ENCODE measurements at places on chromosomes 5 and 9.

GRCh38 chr9:68560071-68560844, 19.6 kb upstream of the TMEM252 start:
- no peak for DNase-seq

GRCh38 chr5:140401362-140402257, at the start of gene ANKHD1:
Gene ANKHD1 (plus strand): TSS chr5:140401833. CDS start chr5:140401968, 135 bp downstream.
- peak; percentile 98 for DNase-seq

GRCh38 chr5:57410374-57411320, 72.0 kb downstream of the ACTBL2 start:
- DNase-seq: peak; percentile 44

GRCh38 chr5:143425835-143426234, 22.3 kb upstream of the NR3C1 start:
- no peak for DNase-seq

GRCh38 chr5:90650767-90651166, 92.2 kb downstream of the ADGRV1 start:
- DNase-seq: no peak

GRCh38 chr5:172834415-172835289, 601 bp downstream of the ERGIC1 start:
- peak; percentile 89 for DNase-seq

- peak; percentile 17 for DNase-seq
These were observed 400.0 kb downstream of the KIAA0825 start for GRCh38 chr5:94218374-94218773.

DNA sequence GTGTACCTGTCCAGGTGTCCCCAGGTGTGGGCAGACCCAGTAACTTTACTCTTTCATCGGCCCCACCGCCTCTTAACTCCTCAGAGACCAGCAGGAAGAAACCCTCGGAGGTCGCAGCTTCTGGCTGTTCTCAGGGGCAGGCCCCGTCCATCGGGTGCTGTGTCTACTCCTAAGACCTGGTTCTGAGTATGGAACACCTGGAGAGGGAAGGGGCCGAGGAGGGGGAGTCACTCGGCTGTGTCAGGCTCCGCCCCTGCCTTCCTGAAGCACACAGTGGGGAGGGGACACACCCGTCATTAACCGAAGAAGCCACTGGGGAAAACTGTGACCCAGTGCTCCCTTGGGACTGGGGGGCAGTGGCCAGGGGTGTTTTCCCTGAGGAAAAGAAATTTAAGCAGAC, 22.3 kb downstream of the NTNG2 start:
- DNase-seq: no peak

- no peak for DNase-seq
These were observed 229.5 kb upstream of the NMUR2 start for GRCh38 chr5:152634586-152634985.

DNA sequence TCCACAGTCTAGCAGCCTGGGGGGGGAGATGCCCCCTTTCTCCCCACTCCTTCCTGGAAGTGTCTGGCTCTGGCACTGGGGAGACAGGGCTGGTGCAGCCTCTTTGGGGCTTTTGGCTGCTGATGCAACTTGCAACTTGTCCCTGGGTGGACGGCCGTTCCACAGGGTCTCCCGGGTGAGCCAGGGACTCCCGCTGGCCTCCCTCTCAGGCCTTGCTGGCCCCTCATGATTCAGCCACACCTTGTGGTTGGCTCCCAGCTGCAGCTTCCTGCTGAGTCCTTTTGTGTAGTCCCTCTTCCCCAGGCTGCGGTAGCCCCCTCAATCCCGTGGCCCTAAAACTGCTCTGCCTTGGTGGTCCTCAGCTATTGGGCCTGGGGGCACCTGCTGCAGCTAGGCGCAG, 283.5 kb downstream of the PBX3 start:
- no peak for DNase-seq

- no peak for DNase-seq
These were observed 22.0 kb downstream of the GNG10 start for GRCh38 chr9:111683392-111683791.

DNA sequence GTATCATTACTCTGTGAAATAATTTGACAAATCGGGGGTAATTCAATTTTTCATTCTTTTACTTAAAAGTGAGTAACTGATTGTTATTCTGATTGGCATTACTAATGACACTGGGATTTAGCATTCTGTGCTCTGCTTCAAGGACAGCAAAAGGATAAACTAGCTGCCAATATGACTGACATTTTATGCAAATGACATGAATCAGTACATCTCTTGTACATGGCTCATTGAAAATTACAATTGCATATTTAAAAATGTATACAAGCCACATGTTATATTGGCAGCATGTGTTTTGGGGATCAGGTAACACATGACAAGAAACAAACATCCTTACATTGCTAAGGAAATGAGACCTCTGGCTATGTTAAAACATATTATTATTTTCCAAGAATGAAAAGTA, 79.0 kb downstream of the SMC2 start:
- no peak for DNase-seq

DNA sequence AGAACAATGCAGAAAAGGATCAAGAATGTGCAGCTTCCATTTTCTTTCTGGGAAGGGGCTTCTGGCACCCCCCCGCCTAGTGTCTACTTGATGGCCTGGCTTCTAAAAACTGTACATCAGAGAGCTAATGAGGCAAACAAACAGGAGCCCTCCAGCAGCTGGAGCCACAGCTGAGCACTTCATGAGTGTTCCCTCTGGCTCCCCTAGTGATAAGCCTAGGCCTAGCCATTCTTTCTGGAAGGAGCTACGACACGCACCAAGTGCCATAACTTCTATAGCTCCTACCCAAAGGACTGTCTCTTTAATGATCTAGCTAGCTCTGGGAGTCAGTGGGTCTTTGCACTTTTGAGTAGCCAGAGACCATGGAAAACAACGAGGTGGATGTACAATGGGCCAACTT, 66.1 kb downstream of the DNAH5 start:
- no peak for DNase-seq

DNA sequence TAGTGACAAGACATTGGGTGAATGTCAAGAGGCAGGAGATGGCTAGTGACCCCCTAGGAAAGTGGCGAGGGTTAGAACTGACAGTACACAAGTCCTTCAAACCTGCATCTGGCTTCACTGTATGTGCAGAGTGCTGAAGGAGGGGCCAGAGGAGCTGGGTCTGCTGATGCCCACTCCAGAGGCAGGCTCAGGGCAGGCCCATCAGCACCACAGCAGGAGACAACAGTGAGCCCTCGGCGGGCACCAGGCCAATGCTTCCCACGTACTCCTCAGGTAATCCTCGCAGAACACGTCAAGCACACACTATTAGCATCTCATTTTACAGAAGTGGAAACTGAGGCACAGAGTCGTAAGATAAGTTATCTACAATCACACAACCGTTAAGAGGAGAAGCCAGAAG, 76.1 kb upstream of the SH3PXD2B start:
- no peak for DNase-seq

DNA sequence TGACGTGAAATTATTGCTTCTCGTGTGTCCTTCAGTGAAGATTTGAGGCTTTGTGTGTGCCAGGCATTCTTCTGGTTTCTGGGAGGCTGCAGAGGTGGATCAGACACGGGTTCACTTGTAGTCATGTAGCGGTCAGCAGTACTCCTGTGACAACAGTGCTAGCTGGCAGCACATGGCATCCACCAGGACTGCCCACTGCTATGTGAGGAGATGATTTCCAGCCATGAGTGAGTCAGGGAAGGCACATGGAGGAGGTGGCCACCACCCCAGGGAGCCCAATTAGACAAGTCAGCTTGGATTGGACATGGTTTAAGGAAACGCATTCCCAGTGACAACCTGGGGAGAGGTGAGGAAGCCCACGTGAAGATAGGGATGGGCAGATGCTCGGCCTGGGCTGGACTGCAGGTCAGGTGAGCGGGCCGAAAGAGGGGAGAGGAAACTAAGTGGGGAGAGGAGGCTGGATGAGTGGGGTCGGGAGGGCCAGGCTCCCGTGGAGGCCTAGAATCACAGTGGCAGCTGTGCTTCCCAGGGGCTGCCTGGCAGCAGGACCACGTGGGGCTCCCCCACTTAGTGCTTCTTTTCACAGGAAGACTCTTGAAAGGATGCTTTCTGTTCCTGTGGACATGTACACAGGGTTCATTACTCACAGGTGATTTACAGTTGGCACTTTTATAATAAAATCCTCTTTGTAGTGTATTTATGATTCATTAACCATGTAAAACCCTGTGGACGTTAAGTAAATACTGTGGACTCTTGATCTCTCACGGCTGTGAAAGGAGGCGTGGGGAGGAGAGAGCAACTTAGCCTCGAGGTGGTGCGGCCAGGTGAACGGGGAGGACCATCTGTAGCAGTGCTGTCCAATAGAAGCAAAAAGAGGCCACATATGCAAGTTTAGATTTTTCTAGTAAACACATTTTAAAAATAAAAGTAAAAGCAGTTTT, 80.0 kb upstream of the OTULINL start:
- peak; percentile 89 for DNase-seq

- no peak for DNase-seq
These were observed 202.7 kb downstream of the PBX3 start for GRCh38 chr9:125949703-125950460.

DNA sequence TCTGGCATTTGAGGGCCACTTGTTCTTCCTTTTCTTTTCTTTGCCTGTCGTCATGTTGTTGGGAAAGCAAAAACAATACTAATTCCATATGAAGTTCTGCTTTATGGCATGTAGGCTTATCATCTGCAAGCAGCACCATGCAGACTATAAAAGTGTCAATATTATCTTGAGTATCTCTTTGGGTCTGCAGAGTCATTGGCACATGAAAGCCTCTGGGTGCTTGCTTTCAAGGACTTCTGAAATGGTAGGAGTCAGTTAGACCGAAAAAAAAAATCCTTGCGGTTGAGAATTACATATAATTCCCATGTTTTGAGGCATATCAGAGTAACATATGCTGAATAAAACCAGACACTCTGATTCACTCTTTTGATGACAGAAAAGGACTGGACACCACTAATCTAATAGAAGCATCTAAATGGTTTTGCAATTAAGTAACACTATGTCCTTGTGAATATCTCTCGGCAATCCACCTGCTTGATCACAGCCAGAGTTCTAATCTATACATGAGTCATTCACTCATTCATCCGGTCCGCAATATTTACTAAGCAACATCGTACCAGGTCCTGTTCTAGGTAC, 44.4 kb downstream of the GNAQ start:
- no peak for DNase-seq

- no peak for DNase-seq
These were observed 3.6 kb downstream of the ERGIC1 start for GRCh38 chr5:172837640-172838039.

DNA sequence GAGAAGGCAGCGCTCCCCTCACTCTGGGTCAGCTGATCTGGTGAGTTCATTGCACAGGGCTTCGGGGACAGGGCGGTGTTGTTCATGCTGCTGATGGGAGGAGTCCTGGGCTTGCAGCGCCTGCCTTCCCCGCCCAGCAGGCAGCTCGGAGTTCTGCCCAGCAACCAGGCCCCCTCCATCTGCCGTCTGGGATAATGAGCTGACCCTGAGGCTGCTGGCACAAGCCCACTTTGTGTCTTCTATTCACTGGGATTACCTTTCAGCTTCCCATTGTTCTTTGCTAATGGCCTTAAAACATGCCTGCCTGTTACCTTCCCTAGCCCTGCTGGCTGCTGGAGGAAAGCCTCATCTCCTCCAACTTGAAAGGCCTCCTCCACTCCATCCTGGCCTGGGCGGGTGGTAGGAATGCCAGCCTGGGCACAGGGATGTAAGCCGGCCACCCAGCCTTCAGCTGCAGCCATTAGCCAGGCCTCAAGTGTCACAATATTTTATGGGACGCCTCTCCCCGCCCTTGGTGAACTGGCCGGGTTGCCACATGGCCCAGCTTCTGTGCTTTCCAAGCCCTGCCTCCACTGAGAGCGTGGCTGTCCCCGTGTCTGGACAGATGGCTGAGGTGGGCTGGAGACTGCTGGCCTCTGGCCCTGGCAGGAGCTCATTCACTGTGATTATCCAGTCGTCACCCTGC, 70.4 kb downstream of the GADD45G start:
- DNase-seq: no peak

GRCh38 chr5:164763206-164763605, 1257.8 kb downstream of the MAT2B start:
- DNase-seq: no peak
